PC-9 (cell line): ENCODE measurements at places on chromosomes 2 and 18. TPM values are rescaled to one million over a fixed set of nuclear protein-coding genes. Genes with fewer than 3 reads are reported as not detected.

CRYBA2 gene
- not detected in 2 replicates for total RNA-seq

MEP1B gene
- not detected in 2 replicates for total RNA-seq

WNT6 gene
- 0.33 and 0.45 TPM in 2 replicates for total RNA-seq

NEURL3 gene
- total RNA-seq, result 0.48 and 0.63 TPM in 2 replicates

SPTBN1 gene
- total RNA-seq, result 234 and 262 TPM in 2 replicates

PMAIP1 gene
- 16.5 and 17.0 TPM in 2 replicates for total RNA-seq

IL1RN gene
- 5.0 and 8.4 TPM in 2 replicates for total RNA-seq

MALL gene
- total RNA-seq, result 28.1 and 32.4 TPM in 2 replicates
